ENCODE measurements at places on chromosomes 5 and 9.

DNA sequence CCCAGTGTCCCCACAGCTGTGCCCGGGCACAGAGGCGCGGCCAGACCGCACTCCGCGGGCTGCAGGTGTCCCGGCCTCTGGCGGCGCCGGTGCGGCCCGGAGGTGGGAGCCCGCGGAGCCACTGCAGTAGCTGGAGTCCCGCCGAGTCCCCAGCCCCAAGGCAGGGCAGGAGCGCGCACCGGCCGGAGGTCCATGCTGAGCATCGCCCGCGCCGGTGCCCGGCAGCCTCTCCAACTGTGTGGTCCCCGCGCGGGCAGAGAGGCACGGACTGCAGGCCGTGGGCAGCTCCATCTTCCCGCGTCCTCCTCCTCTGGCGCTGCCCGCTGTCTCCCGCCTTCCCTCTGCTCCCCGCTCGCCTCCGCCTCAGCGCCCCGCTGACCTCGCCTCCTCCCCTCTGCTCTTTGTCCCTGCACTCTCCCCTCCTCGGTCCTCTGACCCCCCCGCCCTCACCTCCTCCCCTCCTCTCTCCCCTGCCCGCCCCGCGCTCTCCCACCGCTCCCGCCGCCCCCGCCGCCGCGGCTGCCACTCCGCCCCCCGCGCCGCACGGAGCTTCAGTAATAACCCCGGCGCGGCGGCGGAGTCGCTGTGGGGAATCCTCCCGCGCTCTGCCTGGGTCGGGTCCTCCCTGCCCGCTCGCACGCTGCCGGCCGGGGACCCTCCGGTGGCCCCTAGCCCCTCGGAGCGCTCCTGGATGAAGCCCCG lies at the start of gene ADAMTS16:
TSS of gene ADAMTS16 (plus strand) at position 554 of the 702 bp plus-strand sequence. CDS start at position 692, 138 bp downstream.
- no peak for DNase-seq

- no peak for DNase-seq
Measured at GRCh38 chr5:62431735-62432620, 19.4 kb downstream of the IPO11 start.

DNA sequence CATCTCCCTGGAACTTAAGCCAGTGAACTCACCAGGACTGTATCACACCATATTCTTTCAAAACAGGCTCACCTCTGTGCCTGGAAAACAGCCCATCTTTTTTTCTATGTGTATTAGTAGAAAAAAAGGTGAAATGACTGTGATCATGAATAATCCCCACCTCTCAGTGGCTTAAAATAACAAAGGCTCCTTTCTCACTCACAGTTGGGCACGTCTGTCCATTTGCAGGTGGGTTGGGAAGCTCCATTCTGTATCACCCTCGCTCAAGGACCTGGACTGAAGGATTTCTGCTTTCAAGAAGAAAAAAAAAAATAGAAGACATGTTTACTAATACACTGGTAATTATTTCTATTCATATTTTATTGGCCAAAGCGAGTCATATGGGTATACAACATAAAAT lies 17.3 kb upstream of the FGF1 start:
- DNase-seq, result no peak

DNA sequence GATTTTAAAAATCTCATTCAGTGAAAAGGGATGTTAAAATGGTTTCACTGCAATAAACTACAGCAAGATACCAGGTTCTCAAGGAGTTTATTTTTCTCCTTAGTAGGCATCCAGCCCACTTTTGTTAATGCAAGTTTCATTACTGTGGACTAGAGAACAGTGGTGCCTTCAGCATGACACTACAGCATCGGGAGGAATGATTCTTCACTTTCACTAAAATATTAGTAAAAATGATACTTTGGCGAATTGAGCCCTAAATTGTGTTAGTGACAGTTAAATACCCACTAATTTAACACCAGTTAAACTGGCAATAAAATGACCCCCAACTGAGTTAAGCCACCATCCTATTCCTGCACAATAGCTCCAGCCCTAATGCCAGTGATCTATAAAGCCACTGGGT lies 152.2 kb upstream of the MPDZ start:
- no peak for DNase-seq

DNA sequence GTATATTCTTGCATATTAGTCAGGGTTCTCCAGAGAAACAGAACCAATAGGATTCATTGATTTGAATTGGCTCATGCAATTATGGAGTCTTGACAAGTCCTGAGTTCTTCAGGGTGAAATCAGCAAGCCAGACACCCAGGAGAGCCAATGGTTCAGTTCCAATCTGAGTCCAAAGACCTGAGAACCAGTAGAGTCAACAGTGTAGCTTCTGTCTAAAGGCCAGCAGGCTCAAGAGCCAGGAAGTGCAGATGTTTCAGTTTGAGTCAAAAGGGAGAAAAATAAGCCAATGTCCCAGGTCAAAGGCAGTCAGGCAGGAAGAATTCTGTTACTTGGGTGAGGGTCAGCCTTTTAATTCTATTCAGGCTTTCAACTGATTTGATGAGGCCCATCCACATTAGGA lies 37.8 kb upstream of the ANKRD34B start:
- DNase-seq, result no peak

- no peak for DNase-seq
Measured at GRCh38 chr5:57761513-57761912, 278.9 kb upstream of the ACTBL2 start.

DNA sequence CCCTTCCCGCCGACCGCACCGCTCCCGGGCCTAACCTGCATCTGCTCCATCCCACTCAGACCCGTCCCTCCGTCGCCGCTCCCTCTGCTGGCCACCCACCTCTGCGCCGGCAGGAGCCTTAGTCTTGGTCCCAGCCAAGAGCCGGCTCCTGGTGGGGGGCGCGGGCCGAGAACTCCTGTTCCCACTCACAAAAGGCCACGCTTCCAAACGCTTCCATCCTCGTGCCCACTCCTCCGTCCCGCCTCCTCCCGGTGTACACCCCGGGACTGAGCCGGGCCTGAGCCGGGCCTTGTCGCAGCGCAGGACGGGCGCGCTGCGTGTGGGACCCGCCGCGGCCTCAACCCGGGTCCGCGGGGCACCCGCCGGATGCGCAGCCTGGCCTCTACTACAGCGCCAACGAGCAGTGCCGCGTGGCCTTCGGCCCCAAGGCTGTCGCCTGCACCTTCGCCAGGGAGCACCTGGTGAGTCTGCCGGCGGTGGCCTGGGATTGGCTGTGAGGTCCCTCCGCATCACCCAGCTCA lies 7.5 kb downstream of the ADAMTS13 start:
- no peak for DNase-seq

GRCh38 chr5:5880077-5880763 lies 457.7 kb downstream of the ICE1 start:
- no peak for DNase-seq

- no peak for DNase-seq
Measured at GRCh38 chr5:96855031-96855872, 21.0 kb upstream of the ERAP2 start.

GRCh38 chr5:126450907-126451306 lies 27.7 kb downstream of the GRAMD2B start:
- DNase-seq, result no peak

- DNase-seq, result no peak
Measured at GRCh38 chr9:116940614-116941215, 253.6 kb downstream of the TRIM32 start.

DNA sequence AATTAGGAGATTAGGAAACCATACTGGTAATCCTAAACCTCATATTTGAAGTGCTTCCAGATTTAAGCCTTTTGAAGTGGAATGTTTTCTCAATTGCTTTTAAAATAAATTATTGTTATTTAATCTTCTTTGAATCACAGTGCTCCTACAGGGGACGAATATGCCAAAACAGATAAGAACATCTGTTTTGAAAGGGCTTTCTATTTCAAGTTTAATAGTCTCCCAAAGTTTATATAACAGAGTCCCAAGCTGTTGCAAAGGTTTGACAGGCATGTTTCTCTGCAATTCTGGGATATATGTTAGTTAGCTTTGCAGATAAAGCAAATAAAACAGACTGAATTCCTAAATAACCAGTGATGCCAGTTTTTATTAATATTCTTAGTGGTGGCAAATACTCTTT lies 803.7 kb downstream of the TLE4 start:
- no peak for DNase-seq

DNA sequence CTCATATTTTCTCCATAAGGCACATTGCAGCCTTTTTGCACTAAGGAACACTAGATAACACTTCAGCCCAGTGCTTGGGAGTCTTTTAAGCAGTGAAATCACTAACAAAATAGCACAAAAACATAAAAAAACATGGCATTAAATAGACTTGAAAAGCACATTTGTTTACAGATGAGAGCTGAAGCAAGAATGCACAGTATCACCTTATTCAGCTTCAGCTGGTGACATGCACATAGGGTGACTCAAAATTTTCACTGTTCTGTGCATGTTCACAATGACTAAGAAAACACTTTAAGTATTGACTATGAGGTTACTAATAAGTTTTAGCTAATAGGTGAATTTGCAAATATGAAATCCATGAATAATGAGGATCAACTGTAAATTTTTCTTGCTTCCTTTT lies 293.9 kb upstream of the TARS1 start:
- no peak for DNase-seq

DNA sequence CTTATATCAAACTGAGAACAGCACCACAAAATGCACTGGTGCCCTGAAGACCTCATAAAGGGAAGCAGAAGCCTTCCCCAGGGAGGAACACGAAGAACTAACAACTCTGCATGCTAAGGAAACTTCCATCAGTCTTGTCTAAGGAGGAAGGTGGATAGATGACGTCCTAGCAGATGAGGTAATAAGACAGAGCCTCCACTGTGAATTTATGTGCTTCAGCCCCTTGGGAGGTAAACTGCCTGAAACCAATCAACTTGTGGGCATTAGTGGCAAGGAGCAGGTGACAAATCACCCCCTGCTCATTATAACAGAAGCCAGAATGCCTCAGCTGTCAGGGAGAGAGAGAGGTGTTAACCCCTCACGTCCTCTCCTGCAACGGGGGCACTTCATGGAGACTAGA lies 48.9 kb upstream of the SPIN1 start:
- DNase-seq, result no peak

GRCh38 chr9:1721196-1721595 lies 294.0 kb upstream of the SMARCA2 start:
- no peak for DNase-seq

DNA sequence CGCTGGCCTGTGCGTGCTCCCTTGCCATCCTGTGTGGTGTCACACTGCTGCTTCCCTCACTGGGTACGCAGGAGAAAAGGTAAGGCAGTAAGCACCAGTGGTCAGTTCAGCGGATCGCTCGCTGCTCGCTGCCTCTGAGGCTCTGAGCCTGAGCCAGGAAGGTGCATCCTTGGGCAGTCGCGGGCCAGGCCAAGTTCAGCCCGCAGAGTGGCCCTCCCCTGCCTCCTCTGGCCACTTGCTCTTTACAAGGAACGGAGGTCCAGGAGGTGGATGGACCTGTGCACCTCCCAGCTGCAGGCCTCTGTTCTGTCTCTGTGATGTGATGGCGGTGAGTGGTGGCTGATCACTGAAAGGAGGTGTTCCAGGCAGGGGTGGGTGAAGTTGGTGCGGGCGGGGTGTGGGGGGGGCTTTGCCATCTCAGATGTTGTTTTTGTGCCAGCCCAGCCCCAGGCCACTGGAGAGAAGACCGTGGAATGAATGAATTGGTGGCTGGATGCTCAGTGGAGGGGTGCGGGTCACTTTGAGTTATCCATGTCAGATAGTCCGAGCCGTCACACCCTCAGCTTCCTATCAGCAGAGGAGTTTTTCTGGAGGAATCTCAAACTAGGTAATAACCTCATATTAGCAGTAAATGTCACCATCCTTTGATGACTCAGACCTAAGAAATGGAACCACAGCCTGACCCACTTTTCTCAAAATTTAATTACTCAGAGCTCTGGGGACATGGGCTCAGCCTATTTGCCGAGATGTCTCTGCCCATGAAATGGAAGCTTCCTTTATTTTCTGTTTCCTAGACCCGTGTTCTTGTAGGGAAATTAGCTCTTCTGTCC lies 7.3 kb downstream of the COL5A1 start:
- peak; percentile 28 for DNase-seq

GRCh38 chr5:3230941-3231340 lies 364.7 kb upstream of the IRX1 start:
- DNase-seq, result no peak

- DNase-seq, result no peak
Measured at GRCh38 chr9:114431770-114432169, 44.0 kb upstream of the AKNA start.

DNA sequence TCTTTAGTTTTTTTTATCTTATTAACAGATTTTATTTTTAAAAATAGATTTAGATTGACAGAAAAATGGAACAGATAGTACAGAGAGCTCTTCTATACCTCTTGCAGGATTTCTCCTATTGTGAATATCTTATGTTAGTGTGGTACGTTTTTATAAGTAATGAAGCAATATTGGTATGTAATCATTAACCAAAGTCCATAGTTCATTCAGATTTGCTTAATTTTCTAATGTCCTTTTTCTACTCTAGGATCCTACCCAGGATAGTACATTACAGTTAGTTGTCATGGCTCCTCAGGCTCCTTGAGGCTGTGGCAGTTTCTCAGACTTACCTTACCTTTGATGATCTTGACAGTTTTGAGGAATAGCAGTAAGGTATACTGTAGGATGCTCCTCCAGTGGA lies 30.4 kb downstream of the PPP2R2B start:
- no peak for DNase-seq

- no peak for DNase-seq
Measured at GRCh38 chr5:179367491-179367890, 22.2 kb upstream of the ADAMTS2 start.

DNA sequence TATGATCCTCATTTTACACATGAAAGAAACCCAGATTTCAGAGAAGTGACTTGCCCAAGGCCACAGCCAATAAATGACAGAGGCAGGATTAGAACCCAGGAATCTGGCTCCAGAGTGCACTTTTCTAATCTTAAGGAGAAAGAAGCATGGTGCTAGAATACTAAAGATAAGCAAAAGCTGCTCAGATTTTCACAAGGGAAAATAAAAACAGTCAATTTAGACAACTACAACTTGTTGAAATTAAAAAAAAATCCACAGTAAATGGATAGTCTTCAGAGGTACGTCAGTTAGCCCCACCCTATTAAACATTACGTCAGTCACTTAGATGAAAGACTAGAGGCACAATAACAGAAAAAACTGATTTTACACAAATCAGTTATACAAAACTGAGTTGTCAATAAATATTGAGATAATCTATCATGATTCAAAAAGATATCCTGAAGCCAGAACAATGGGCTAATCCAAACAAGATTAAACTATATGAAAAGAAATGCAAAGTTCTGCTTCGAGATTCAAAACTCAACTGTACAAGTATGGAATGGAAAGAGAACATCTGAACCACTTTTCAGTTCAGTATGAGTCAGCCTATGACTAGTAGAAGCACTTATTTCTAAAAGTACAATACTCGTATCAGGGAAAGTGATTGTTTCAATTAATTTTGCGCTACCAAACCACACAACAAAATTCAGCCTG lies 9.3 kb downstream of the TMEM245 start:
- DNase-seq, result no peak

DNA sequence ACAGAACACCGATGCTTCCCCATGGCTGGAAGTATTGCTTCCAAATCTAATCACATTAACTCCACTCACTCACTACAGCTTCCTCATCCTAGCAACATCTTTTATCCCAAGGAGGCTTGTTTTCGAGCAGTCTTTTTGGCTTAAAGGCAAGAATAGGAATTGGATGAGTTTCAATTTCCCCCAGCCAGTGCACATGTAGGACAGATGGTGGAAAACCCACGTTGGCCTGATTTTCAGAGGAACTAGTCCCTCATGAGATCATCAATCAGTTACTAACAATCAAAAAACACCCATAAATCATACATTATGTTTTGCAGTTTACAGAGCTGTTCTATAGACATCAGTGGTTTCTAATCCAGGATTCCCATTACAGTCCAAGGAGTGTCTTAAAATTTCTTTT lies 48.5 kb upstream of the AGXT2 start:
- DNase-seq, result no peak

GRCh38 chr9:135180586-135180985 lies 93.1 kb downstream of the OLFM1 start:
- no peak for DNase-seq
